ENCODE measurements at places on chromosomes 4 and X.

DNA sequence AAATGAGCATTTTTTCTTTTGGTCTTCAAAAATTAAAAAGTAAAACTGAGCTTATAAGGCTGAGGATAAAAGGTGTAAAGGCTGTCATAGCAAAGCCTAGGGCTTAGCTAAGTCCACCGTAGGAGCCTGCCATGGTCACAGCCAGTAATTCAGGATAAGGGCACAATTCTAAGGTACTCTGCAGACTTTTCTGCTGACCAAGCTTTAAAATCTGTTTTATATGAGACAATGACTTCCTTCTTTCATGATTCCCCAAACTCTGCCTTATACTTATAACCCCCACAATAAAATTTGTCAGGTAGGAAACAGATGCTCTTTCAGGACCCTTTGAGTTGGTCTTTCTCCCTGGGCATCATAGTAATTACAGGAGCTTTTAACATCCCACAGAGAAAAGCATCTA is 138.5 kb downstream of the COL4A6 start:
- no peak for DNase-seq

- no peak for DNase-seq
Observed at GRCh38 chr4:92186239-92186638, 117.5 kb upstream of the GRID2 start.

DNA sequence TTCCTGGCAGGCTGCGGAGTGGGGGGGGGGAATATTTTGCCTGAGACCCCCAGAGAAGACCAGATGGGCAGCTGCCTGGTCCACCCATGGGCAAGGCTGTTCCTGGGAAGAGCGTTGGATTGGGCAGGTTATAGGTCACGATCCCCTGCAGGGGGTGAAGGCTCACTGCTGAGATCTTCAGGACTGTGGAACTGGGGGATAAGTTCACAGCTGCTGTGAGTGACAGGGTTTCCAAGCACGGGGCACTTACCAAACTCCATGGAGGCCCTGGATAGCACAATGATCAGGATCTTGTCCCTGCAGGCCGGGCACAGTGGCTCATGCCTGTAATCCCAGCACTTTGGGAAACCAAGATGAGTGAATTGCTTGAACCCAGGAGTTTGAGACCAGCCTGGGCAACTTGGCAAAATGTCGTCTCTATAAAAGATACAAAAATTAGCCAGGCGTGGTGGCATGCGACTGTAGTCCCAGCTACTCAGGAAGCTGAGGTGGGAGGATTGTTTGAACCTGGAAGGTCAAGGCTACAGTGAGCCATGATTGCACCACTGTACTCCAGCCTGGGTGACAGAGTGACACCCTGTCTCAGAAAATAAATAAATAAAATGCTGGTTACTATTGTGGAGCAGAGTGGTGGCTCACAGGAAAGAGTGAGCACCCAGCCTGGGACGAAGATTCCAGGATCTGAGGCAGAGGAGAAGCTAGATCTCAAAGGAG is 68.0 kb upstream of the HELT start:
- DNase-seq = no peak

DNA sequence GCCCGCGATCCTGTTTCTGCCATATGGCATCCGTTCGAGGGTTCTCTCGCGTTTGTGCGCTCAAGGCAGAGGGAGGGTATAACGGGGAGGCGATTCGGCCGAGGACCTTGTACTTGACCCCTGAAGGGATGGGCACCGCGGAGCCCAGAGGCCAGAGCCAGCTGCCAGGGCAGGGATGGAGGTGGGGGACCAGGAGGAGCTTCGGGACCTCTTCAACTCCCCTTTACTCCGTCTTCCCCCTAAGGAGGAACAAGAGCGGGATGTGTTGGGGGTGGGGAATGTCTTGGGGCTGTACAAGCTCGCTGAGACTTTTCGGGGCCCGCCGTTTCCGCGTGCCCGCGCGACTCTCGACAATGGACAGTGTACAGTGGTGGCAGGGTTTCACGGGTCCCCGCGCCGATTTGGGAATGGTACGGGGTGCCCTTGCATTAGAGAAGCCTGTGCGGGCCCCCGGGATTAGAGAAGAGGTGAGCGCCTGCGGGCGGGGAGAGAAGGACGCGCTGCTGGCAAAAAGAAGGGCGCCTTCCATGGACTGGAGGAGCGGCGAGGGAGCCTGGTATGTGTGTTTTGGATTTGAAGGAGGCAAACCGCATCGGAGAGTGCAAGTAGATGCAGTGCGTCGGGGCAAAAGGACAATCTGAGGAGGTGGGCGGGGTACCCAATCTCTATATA is 760 bp downstream of the UGT8 start:
- DNase-seq = no peak

- DNase-seq = no peak
Observed at GRCh38 chr4:56909086-56909894, 1.6 kb downstream of the REST start.

DNA sequence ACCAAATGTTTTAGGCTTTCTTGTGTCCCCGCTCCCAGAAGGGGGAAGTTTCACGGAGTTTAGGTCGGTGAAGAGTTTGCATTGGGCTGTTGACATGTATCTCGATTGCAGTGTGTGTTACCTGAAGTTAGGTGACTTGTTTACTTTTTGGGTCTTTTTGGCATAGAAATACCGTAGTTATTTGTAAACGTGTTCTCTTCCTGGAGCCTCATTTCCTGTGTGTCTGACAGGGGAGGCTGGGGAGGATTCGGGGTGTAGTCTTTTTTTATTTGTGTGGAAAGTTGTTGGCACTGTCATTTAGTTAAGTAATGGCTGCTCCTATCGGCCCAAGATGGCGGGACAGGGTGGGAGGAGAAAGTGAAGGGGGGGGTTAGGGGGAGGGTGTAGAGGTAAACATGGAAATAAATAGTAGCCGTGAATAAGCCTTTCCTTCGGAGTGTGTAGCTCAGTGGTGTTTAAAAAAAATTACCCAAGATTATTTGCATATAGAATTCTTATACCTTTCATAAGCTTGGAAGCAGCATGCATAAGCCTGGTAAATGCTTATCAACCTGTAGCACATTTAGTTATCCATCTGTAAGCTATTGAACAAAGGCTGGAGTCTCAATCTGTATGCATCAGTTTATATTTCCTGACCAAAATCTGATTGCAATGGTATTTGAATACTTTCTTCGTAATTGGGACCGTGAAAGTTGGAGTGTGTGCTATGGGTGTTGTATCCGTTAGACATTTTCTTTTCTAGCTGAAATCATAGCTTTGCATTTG is 1.6 kb downstream of the KDM6A start:
- peak; percentile 31 for DNase-seq

- DNase-seq = no peak
Observed at GRCh38 chr4:60863442-60863841, 336.7 kb upstream of the ADGRL3 start.

DNA sequence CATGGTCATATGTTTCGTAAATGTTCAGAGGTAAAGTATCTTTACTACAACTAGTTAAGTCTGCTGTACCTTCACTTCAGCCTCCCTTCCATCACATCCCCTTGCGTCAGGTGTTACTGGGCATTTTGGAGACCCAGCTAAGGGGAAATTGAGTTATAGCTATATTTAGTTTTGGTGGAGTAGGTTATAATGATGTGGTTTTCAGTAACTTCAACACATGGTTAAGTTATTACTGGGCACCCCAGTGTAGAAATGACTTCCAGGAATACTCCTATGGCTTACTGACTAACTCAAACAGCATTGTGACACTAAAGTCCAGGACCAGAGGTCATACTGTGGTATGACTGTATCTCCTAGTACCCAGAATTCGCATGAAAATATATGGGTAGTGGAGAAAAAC is 23.4 kb upstream of the ACSL1 start:
- DNase-seq = no peak

GRCh38 chrX:7318661-7319060 is 170.7 kb upstream of the PUDP start:
- DNase-seq = no peak

GRCh38 chrX:10158279-10159144 is 1.7 kb downstream of the CLCN4 start:
- no peak for DNase-seq

GRCh38 chr4:110019153-110019552 is 106.5 kb downstream of the EGF start:
- DNase-seq = no peak

- no peak for DNase-seq
Observed at GRCh38 chrX:48826876-48827653, 752 bp downstream of the ERAS start.

GRCh38 chr4:102828497-102828808 is 1.1 kb upstream of the UBE2D3 start:
- no peak for DNase-seq

DNA sequence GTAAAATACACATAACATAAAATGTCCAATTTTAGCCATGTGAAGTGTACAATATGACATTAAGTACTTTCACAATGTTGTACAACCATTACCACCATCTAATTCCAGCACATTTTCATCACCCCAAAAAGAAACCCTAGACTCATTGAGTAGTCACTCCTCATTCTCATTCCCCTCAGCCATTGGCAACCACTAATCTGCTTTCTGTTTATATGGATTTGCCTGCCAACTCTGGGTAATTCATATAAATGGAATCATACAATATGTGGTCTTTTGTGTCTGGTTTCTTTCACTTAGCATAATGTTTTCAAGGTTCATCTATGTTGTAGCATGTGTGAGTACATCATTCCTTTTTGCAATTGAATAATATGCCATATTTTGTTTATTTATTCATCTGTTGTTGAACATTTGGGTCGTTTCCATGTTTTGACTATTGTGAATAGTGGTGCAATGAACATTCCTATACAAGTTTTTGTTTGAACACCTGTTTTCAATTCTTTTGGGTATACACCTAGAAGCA is 43.0 kb downstream of the EIF2S3 start:
- no peak for DNase-seq

GRCh38 chr4:4792466-4792865 is 67.0 kb upstream of the MSX1 start:
- DNase-seq = no peak

GRCh38 chr4:2255501-2256155 is 6.3 kb downstream of the MXD4 start:
- DNase-seq = no peak

DNA sequence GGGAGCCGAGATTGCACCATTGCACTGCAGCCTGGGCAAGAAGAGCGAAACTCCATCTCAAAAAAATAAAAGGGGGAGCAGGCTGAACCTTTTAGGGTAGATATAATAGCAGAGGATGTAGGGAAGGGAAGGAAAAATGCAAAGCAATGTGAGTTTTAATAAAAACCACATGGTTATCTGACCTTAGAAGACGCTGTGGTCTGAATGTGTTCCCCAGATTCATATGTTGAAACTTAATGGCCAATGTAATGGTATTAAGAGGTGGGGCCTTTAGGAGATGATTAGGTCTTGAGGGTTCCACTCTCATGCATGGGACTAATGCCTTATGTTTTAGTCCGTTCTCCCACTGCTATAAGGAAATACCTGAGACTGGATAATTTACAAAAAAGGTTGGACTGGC is 114.1 kb upstream of the STX18 start:
- no peak for DNase-seq

DNA sequence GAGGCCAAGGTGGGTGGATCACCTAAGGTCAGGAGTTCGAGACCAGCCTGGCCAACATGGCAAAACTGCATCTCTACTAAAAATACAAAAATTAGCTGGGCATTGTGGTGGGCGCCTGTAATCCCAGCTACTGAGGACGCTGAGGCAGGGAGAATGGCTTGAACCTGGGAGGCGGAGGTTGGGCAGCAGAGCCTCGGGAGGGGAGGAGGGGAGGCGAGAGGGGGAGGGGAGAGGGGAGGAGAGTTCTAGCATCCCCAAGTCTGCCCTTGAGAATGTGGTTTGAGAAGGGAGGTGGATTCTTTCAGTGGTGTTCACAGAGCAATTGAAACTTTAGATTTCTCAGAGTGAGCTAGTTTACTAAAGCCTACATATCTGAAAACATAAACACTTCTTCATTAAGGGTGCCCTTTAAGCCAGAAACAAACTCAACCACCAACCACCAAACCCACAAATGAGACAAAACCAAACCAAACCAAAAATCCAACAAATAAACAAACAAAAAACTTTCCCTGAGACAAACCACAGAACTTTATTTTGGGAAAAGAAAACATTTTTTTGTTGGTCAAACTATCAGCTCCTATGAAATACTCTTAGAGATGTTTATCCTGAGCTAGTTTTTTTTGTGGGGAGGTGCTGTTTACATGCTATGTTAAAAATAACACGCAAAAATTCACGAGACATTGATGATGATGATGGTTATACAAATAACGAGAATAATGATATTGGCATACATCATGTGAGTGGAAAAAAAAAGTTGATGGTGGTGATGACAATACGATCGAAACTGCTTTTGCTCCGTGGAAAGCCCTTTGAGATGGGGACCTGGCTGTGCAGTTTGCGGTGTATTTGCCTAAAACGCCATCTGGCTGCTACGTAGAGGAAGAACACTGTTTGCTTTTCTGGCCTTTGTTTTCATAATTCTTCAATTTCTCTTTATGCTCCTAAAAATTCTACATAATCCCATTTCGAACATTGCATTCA is 98.2 kb upstream of the PRKX start:
- DNase-seq = peak; percentile 36

- no peak for DNase-seq
Observed at GRCh38 chrX:112577146-112577545, 102.6 kb downstream of the LHFPL1 start.

DNA sequence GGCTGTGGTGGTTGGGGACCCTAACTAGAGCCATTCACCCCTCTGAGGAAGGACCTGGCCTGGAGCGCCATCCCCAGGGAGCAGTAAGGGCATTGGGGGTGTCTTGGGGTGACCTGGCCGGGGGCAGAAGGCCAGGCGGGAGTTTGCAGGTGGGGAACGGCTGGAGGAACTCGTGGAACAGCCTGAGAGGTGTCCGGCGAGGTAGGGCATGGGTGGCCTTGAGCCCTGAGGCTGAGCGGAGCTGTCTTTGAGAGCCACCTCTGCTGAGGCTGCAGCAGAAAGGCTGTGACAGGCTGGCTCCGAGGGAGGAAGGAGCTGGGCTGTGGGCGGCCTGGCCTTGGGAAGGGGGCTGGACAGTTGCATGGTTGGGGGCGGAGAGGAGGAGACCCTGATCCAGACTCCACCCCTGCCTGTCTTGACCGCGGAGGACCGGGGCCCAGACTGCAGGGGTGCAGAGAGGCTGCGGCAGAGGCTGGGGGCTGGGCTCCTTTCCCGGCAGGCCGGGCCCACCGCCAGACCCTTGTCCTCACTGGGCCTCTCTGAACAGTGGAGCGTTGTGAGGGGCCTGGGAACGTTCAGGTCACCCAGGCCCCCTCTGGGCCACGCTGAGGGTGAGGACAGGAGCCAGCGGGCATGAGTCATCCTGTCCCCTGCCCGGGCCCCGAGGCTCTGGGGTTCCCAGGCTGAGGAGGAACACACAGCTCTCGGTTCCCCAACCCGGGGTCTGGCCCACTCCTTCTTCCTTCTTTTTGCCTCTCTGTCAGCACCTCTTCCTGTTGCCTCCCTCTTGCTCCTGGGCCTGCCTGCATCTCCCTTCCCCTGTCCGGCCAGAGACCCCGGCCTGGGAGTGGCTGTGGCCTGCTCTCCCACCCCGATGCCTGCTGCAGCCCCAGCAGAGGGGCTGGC is 8.1 kb downstream of the SH3BP2 start:
- no peak for DNase-seq

- DNase-seq = no peak
Observed at GRCh38 chr4:179664430-179665027, 2222.3 kb upstream of the AGA start.

Measured in stimulated activated CD4-positive, alpha-beta T cell treated with anti-CD3 and anti-CD28 coated beads, Interleukin-2, amount 100 ng/mL, for 4 hours (primary cell).